Activated CD4-positive, alpha-beta T cell treated with anti-CD3 and anti-CD28 coated beads for 36 hours (primary cell): ENCODE measurements at places on chromosomes 12 and 14.

GRCh38 chr12:116626153-116626552 lies 67.0 kb downstream of the MAP1LC3B2 start:
- DNase-seq = no peak

DNA sequence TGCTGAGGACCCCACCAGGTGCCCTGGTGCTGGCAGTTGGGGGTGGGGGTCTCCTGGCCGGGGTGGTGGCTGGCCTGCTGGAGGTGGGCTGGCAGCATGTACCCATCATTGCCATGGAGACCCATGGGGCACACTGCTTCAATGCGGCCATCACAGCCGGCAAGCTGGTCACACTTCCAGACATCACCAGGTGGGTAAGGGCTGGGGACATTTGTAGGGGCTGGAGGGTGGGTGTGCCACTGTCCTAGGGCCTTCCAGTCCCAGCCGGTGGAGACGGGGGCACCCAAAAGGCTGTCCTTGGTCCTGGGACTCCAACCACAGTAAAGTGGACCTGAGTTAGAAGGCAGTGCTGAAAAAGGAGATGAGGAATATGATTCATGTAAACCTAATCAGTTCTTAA lies 13.2 kb downstream of the SDSL start:
- DNase-seq = no peak

GRCh38 chr14:81331229-81332021 lies 68.7 kb downstream of the STON2 start:
- DNase-seq = no peak

DNA sequence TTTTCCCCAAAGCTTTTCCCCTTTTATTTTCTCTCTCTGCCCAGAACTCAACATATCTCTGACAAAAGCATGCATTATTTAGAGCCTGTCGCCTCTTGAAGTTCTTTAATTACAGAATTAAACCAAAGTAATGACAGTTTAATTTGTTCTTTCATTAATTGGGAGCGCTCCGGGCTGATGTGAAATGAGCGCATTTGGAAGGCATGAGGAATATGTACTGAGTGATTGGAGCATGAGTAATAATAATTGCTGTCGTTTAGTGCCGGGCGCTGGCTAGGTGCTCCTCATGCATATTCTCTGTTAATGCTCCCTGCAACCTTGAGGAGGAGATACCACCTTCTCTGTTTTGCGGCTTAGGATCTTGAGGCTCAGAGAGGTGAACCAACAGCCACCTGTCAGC lies 120.5 kb downstream of the SLC25A47 start:
- no peak for DNase-seq

- DNase-seq = no peak
Observed at GRCh38 chr12:76799362-76799761, 35.4 kb downstream of the ZDHHC17 start.

- DNase-seq = no peak
Observed at GRCh38 chr12:51683763-51684357, 92.8 kb downstream of the SCN8A start.
